ENCODE measurements at places on chromosomes 13 and 19.

GRCh38 chr19:22421797-22422196 is 349 bp downstream of the ZNF98 start:
- DNase-seq: no peak

DNA sequence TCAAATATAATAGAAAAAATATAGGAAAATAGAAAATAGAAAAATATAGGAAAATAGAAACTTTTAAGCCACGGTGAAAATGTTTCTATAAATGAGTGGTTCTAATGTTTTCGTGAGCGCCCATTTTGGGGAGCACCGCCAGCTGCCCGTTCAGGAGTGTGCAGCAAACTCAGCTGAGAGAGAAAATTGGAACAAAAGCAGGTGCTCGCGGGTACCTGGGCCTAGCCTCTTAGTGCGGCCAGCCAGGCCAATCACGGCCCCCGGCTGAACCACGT is 204 bp upstream of the PDX1 start:
- no peak for DNase-seq

GRCh38 chr19:22783651-22784410 is at the start of gene ZNF99:
ZNF99 (minus strand) TSS chr19:22784151; CDS start chr19:22784016, 135 bp downstream.
- peak; percentile 12 for DNase-seq

GRCh38 chr19:10593820-10594637 is 6.9 kb upstream of the AP1M2 start:
- no peak for DNase-seq

GRCh38 chr19:10551698-10552301 is 8.1 kb downstream of the ATG4D start:
- peak; percentile 61 for DNase-seq

GRCh38 chr19:3665681-3666544 is 34.4 kb downstream of the PIP5K1C start:
- DNase-seq: peak; percentile 75

DNA sequence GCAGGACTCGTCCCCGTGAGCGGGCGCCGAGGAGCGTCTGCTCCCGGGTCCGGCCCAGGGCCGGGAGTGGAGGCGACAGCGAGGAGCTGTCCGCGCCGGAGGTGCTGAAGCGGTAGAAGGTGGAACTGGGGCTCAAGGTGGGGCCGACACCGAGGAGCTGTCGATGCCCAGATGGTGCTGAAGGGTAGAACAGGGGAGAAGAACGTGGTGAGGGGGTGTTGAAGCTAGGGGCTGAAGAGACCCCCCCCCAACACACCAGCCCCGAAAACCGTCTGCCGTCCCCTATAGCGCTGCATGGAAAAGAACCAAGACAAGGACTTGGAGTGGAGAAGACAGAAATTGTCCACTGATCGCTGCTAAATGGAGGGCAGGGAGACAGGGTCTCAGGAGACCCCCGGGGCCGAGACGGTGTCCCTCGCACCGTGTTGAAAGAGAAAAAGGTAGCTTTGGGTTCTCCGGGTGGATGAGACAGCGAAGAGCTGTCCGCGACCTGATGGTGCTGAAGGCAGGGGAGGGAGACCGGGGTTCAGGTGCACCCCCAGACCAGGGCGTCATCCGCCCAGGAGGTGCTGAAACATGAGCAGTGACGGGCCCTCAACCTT is 7.1 kb upstream of the PDE4C start:
- no peak for DNase-seq

DNA sequence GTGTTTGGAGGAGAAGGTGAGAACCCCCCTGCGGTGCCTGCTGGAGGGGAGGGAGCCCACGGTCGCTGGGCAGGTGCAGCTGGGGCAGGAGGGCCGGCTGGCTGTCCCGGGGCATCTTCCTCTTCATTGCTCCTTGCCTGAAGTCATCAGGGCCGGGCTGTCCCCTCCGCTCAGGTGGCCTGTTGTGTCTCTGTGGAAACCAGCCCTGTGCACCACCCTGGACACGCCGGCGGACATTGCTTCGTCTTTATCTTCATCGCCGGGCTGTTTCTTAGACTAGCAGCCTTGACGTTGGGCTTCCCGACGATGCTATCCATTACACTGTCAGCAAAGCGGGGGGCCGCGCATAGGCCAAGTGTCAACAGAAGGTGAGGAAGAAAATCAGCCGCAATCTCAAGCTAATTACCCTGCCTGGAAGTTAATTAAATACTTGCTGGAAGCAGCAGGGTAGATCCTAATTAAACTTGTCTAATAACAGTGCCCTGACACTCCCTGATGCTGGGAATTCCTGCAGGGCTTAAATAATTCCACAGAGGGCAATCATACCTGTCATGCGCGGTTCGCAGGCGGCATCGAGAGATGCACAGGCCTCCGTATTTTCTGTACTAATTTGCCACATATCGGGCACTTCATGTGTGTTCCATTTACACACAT is 111.4 kb upstream of the SOX1 start:
- no peak for DNase-seq

- no peak for DNase-seq
Observed at GRCh38 chr13:91240341-91240740, 107.1 kb upstream of the MIR17HG start.

GRCh38 chr13:50699874-50700663 is 143.4 kb downstream of the DLEU7 start:
- DNase-seq: no peak

DNA sequence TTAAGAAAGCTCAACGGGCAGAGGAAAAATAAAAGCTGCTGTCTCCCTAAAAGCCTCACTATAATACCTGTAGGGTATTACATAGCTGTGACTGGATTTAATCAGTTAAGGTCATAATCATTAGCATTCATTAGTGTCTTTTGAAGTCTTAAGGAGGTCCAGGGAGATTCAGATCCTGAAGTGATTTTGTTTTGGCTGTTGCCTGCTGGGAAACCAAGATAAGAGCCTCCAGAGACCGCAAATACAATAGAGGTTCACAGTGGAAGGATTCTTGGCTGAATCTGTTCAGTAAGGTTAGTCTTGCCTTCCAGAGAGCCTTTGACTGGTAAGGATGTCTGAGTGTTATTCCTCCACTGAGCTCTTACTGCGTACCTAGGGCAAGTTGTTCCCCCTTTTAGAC is 54.0 kb upstream of the TNFRSF19 start:
- DNase-seq: no peak

DNA sequence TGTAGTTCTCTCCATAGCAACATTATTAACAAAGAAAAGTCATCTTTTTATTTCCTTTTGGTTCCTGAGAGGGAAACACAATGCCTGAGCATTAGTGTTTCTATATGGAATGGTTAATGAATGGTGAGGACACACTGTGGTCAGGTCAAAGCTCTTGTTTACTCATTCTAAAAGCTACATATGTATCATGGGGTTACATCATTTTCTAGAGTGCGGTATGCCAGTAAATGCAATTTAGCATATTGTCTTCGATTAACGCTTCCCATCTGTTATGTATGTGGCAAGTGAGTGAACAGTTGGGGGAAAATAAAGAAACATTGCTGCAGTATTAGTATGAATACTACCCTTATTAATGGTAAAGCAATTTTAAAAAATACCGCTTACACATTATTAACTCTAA is 1152.2 kb upstream of the SPRY2 start:
- DNase-seq: no peak

DNA sequence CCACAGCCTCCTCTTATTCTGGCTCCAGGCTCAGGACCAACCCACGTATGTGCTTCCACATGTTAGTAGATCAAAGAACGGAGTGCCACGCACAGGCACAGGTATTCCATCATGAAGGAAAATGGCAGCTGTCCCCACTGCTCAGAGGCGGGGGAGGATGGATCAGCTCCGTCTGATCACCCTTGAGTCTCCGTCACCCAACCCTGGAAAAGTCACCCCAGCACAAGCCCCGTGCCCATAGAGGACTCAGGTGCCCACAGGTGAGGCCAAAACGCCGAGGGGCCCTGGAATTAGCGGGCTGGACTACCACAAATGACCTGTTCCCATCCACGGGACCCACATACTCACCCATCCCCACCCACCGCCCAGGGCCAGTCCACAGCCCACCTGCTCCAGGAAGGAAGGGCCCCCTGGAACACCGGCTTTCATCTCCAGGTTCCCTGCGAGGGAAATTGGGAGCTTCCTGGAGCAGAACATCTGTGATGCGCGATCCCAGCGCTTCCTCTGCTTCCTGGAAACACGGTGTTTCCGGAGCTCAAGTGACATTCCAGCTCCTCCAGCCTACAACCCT is 120.5 kb upstream of the SPACA7 start:
- DNase-seq: no peak

DNA sequence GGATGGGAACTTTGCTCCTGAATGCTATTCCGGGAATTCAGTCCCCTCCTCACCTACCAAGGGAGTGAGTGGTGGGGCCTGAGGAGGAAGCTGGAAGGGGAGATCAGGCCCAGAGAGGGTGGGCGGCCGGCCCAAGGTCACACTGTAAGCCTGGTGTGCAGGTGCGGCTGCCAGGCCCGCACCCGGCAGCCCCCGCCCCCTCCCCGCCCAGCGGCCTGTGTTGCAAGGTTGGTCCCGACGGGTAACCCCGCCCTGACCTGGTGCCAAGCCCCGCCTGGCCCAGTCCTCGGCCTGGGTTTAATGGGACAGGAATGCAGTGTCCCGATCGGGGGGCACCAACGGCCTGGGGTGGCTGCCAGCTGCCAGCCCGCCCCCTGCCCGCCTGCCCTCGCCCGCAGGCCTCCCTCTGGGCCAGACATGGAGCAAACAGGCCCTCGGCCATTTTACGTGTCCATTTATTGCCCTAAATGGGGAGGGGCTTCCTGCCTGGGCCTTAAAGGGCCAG is 5.5 kb downstream of the ZBTB7A start:
- peak; percentile 40 for DNase-seq

DNA sequence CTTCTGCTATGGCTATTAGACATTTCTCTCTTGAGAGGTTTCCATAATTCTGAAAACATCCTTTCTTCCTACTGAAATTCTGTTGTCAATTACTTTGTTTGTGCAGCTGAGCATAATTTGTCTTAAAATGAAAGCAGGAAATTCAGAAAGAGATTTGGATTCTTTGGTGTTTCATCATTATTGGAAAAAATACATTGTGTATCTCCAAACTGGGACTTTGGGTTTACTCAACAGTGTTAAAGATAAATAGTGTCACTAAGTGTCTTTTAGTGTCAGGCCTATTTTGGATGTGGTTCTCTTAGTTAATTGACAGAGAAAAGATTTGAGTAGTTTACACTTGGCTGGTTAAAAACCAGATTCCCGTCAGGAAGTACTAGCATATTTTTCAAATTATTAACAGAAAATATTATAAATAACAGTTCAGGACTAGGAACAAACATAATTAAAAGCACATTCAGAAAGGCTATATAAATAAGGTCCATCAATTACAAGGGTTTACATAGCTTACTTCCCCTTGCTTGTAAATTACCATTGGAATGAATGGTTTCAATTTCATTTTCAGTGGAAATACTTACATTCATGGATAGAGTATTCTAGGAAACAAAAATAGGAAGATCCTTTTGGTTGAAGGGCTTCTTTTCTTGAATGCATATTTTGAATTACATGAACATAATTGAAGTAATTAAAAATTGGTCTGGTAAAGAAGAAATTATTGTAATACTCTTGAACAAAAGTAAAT is 483.1 kb downstream of the GPC6 start:
- no peak for DNase-seq

DNA sequence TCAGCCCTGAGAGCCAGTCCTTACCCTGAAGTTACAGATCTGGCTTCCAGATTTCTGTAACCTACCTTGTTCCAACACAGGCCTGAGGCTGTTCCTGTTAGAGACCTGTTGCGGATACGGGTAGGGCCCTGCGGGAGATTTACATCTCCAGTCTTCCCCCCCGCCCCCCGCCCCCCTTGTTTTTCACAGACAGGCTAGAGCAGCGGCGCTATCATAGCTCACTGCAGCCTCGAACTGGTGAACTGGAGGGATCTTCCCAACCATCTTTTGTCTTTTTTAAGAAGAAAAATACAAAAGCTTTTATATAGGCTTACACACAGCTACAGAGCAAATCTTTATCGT is 10.6 kb upstream of the CEACAM21 start:
- no peak for DNase-seq

DNA sequence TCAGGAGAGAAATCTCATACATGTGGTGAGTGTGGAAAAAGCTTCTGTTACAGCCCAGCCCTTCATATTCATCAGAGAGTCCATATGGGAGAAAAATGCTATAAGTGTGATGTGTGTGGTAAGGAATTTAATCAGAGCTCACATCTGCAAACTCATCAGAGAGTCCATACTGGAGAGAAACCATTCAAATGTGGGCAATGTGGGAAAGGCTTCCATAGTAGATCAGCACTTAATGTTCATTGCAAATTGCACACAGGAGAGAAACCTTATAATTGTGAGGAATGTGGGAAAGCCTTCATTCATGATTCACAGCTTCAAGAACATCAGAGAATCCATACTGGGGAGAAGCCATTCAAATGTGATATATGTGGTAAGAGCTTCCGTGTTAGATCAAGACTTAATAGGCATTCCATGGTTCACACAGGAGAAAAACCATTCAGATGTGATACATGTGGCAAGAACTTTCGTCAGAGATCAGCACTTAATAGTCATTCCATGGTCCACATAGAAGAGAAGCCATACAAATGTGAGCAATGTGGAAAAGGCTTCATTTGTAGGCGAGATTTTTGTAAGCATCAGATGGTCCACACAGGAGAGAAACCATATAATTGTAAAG is 15.2 kb downstream of the ZNF221 start:
- DNase-seq: no peak

GRCh38 chr13:50215399-50215798 is 200.2 kb downstream of the KCNRG start:
- DNase-seq: no peak

GRCh38 chr13:99065235-99066015 is 87.6 kb upstream of the DOCK9 start:
- no peak for DNase-seq

- DNase-seq: no peak
Observed at GRCh38 chr19:40314656-40315055, 29.5 kb upstream of the AKT2 start.

DNA sequence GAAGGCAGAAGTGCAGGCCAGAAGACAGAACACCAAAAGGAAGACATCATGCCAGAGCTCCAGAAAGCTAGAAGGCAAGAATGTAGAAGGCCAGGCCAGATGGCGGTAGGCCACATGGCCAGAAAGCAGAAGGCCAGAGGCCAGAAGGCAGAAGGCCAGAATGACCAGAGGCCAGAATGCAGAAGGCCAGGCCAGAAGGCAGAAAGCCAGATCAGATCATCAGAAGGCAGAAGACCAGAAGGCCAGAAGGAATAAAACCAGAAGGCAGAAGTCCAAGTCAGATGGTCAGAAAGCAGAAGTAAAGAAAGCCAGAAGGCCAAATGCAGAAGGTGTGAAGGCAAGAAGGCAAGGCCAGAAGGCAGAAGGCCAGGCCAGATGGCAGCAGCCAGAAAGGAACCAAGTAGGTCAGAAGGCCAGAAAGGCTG is 185.0 kb downstream of the TUBA3C start:
- DNase-seq: no peak

- no peak for DNase-seq
Observed at GRCh38 chr13:84430015-84430414, 547.7 kb upstream of the SLITRK1 start.
